ENCODE measurements at places on chromosomes 16 and 17. TPM values are rescaled to one million over a fixed set of nuclear protein-coding genes. Genes with fewer than 3 reads are reported as not detected.

Gene DPEP3
- 0.18 TPM for total RNA-seq

- peaks cover 28% of the 10 kb centered on the region for H3K4me1 ChIP-seq
- no peaks in the 10 kb centered on the region for H3K27me3 ChIP-seq
- no peak within 1 kb of the TSS for H3K27ac ChIP-seq
- H3K4me3 ChIP-seq, result no peak within 1 kb of the TSS
- DNase-seq, result no peak
- H3K36me3 ChIP-seq, result no peaks in the 10 kb centered on the region
These were observed at the start of gene CCL18 for GRCh38 chr17:36063786-36064541. TSS of gene CCL18 (plus strand) at chr17:36064272. CDS start at chr17:36064343, 71 bp downstream.

DNA sequence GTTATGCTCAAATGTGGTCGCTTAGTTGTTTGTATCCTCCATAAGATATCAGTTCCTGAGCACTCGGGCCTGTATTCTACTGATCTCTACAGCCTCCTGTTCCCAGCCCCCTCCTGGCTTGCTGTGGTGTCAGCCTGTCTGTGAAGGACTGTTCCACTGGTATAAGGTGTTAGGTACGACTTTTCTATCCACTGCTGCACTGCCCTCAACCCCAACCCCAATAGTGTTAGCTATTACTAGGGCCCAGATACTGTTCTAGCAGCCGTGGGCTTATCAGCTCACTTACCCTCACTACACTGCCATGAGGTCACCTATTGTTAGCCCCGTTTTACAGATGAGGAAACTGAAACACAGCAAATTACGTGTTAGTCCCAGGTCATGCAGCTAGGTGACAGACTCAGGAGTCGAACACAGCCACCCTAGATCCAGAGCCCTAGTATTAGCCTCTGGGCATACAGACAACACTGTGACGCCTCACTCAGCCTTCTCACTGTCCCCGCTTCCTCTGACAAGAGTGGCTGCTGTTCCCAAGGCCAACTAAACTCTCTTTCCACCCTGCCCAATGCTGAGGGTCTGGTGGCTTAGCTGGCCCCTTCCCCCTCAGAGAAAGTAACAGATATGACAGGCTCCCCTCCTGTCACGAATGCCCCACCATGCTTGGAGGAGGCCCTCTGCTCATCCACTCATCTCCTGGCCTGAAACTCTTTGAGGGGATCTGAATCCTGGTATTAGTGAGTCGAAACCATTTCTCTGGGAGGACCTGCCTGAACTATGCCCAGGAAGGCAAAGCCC is 25.6 kb upstream of the ZNF652 start:
- peak overlapping the region; percentile 58 for H3K27ac ChIP-seq
- H3K27me3 ChIP-seq, result no peaks in the 10 kb centered on the region
- H3K36me3 ChIP-seq, result no peaks in the 10 kb centered on the region
- DNase-seq, result peak; percentile 54
- H3K4me1 ChIP-seq, result peaks cover 47% of the 10 kb centered on the region

- DNase-seq, result no peak
- no peak overlapping the region for H3K27ac ChIP-seq
- H3K36me3 ChIP-seq, result no peaks in the 10 kb centered on the region
- H3K4me1 ChIP-seq, result no peaks in the 10 kb centered on the region
- no peaks in the 10 kb centered on the region for H3K27me3 ChIP-seq
These were observed 101.4 kb upstream of the CLEC3A start for GRCh38 chr16:77920984-77921383.

- H3K36me3 ChIP-seq, result no peaks in the 10 kb centered on the region
- no peak overlapping the region for H3K27ac ChIP-seq
- H3K4me3 ChIP-seq, result no peak overlapping the region
- no peaks in the 10 kb centered on the region for H3K4me1 ChIP-seq
These were observed 162.5 kb downstream of the ZNF423 start for GRCh38 chr16:49693445-49693844.

Data from CD8-positive, alpha-beta memory T cell (primary cell).